ENCODE measurements at places on chromosomes 7 and 10.

- DNase-seq: no peak
Observed at GRCh38 chr10:828191-828590, 103.3 kb downstream of the LARP4B start.

GRCh38 chr10:29731760-29732159 is 97.0 kb upstream of the SVIL start:
- no peak for DNase-seq

- no peak for DNase-seq
Observed at GRCh38 chr10:11673346-11674280, 62.2 kb upstream of the USP6NL start.

DNA sequence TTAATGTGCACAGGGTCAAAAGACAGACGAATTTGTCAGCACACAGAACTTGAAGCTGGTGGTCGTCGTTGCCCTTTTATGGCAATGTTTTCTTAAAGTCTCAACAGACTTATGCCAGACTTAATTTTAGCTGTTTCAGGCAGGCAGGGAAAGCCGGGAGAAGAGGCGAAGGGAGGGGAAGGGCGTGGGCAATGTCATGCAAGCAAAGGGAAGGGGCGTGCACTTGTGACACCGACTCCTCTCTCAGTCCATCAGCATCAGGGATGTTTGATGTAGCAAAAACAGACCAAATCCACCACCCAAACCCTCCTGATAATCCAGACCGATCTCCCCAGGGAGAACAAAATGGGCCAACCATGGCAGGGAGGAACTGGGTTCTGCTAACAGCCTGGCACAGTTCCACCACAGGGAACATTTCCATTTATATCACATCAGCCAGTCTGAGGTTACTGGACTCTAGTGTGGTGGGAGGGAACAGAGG is 118.1 kb upstream of the RHEB start:
- no peak for DNase-seq

DNA sequence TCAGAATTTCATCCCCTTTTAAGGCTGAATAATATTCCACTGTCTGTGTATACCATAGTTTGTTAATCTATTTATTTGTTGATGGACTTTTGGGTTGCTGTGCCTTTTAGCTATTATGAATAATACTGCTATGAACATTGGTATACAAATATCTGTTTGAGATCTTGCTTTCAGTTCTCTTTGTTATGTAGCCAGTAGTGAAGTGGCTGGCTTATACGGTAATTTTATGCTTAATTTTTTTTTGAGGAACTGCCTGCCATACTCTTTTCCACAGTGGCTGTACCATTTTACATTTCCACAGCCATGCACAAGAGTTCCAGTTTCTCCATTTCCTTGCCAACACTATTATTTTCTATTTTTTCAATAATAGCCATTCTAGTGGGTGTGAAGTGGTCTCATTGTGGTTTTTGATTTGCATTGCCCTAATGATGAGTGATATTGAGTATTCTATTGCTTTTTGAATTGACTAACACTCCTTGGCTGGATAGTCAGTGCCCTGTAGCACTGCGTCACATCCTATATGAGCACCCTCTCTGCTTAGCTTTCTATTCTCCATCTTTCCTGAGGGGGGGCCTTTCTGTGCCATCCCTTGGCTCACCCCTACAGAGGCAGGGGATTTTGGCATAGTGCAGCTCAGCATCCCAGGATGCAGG is 29.4 kb upstream of the RAPGEF5 start:
- DNase-seq: no peak

DNA sequence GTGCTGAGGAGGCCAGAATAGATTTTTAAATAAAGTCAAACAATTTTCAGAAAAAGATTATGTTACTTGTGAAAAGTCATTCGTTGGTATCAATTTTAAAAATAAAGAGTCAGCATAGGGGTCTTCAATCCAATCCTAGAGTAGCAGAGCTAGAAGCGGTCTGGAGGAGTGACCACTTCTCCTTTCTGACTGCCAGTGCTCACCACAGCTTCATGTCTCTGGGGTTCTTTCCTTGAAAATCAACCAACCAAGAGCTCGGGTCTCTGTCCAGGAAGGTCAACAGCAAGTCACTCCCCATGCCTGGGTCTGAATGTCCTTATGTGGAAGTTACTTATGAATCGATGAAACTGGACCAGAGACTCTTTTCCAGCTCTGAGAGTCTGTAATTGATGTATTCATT is 14.3 kb downstream of the PTPRN2 start:
- DNase-seq: no peak

- no peak for DNase-seq
Observed at GRCh38 chr10:102712843-102713538, 1.2 kb downstream of the ARL3 start.

GRCh38 chr7:97770850-97771249 is 39.0 kb downstream of the TAC1 start:
- DNase-seq: no peak

GRCh38 chr10:120825878-120826769 is 25.0 kb upstream of the WDR11 start:
- DNase-seq: no peak

DNA sequence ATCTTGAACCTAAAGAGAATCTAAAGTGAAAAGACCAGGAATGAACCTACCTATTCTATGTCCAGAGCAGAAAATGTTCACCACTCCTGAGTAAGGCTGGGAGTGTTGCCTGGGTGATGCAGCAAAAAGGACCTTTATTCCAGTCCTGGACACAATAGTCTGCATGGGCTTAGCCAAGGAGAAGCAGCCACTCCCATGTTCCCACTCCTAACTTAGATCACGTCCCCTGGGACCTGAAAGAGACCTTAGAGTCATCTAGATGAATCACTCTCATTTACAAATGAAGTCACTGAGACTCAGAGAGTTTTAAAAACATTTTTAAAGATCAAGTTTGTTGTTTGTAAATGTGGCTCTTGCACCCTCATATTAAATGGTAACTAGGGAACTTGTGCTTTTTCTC is 763.4 kb downstream of the KCNMA1 start:
- no peak for DNase-seq

- no peak for DNase-seq
Observed at GRCh38 chr7:112358513-112358912, 91.7 kb upstream of the IFRD1 start.

DNA sequence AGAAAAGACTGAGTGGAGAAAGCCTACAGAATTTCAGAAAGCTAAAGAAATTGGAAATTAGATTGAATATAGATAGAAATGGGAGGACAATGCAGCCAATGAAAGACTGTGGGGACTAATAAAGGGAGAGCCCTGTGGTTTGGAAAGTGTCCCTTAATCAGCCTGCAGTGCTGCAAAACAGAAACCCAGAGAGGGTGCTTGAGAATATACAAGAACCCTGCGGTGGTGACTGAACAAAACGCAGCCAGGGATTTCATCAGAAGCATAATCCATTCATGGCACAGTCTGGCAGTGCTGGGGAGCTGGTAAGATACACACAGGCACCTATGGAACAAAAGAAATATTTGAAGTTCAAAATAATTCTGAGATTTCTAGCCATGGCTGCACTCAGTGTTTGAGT is 19.1 kb downstream of the CEP41 start:
- DNase-seq: no peak

GRCh38 chr7:22610951-22611757 is 111.2 kb upstream of the STEAP1B start:
- no peak for DNase-seq

- no peak for DNase-seq
Observed at GRCh38 chr10:67664942-67665341, 31.1 kb downstream of the CTNNA3 start.

GRCh38 chr10:35270100-35270499 is 66.2 kb upstream of the CCNY start:
- DNase-seq: no peak

- DNase-seq: no peak
Observed at GRCh38 chr7:96430356-96430755, 108.5 kb upstream of the SLC25A13 start.

- DNase-seq: no peak
Observed at GRCh38 chr10:87918254-87918859, 54.9 kb downstream of the PTEN start.

GRCh38 chr7:90759710-90760109 is 163.6 kb downstream of the CDK14 start:
- DNase-seq: no peak

- DNase-seq: no peak
Observed at GRCh38 chr10:31011665-31012022, 20.0 kb downstream of the ZNF438 start.

DNA sequence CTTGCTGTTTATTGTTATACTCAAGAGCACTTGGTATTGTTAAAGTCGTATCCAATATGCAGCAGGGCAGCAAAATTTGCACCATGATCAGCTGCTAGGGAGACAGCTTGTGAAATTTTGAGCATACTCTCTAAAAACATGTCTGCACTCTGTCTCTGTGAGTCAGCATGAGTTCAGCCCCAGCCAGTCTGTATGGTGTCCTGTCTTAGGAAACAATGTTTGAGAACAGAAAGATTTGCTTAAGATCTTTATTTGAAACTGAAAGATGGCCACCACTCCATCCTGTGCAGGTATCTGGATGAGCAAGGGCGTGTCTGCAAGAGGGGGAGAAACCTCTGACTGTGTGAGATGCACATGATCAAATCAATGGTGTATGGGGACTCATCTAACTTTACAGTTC is 97.1 kb downstream of the GNAI1 start:
- no peak for DNase-seq

DNA sequence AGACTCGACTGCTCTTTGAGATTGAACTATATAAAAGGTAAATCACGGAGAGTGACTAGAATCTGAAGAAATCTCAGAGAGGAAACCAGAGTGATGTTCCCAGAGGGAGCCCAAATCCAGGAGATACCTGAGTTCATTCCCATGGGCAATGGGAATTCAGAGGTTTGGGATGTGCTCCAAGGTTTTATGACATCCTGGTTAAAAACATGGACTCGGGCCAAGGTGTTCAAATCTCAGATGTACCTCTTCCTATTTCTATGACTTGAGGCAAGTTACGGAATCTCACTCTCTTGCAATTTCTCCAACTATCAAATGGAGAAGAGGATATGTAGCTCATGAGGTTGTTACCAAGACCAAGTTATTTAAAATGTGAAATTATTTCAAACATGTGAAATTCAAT is 54.5 kb upstream of the RAB18 start:
- no peak for DNase-seq

DNA sequence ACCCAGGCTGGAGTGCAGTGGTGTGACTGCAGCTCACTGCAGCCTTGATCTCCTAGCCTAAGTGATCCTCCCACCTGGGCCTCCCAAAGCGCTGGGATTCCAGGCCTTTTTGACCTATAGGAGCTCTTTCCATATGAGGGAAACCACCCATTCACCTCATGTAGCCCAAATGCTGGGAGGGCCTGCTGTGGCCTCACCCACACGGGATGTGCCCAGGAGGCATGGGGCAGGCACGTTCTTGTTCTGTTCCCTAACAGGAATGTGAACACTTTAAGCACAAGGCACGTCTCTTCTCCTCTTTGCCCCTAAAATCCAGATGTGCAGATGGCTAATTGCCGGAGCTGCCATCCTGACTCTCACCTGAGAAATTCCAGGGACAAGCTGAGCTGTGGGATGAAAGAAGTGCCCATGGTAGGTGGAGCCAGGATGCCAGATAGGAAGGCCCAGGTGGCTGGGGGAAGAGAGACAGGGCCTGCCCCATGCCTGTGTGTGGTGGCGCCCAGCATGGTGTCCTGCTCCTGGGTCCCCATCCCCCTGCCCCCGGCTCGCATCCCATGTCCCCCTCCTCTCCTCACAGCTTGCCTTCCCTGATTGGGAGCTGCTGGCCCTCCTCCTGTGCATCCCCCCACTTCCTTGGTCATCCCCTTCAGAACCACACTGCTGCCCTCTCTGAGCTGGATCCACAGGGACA is 17.3 kb downstream of the CAMK2B start:
- no peak for DNase-seq

- DNase-seq: no peak
Observed at GRCh38 chr7:87933605-87933952, 472 bp upstream of the ADAM22 start.

DNA sequence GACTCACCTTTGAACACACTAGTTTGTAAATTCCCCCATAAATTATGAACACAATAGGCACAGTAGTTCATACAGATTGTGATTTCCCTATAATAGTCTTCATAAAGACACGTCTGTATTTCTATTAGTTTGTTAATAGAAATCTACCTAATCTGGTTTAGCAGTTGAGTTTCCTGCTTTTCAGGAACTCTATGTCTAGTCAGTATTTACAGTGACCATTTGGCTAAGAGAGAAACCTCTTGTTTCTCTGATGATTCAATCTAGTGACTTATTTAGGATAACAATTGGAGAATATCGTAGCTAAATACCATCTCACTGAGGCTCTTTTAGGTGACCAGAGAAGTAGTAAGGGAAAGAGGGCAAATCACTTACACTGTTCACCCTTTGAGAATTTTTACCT is 5.9 kb upstream of the HERPUD2 start:
- DNase-seq: no peak

DNA sequence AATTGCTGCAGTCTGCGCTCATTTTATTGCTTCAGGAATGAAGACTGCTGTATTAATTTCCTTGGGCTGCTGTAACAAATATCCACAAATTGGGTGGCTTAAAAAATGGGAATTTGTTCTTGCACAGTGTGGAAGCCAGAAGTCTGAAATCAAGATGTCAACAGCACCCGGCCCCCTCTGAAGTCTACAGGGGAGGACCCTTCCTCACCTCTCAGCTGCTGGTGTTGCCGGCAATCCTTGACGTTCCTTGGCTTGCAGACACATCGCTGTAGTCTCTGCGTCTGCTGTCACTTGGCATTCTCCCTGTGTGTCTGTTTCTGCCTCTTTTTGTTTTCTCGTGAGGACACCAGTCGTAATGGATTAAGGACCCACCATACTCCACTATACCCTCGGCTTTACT is 166.2 kb downstream of the PTPN20 start:
- DNase-seq: no peak

DNA sequence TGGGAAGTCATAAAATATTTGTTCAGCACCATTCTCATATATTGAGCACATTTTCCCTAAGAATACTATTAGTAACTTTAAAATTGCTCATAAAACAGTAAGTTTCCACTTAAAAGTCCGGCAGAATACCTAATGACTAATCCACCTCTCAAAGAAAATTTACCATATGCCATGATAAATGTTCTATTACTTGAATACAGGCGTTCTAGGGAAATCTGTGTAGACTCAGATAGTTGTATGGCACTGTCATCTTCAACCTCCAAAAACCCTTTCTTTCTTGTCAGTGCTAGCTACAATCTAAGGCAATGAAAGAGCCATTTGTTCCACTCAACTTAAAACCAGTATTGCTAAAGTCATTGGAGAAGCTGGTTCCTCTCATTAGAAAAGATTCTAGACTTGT is 7.3 kb downstream of the GPR37 start:
- no peak for DNase-seq

- DNase-seq: peak; percentile 42
Observed at GRCh38 chr10:7317786-7318446, 92.9 kb downstream of the SFMBT2 start.

DNA sequence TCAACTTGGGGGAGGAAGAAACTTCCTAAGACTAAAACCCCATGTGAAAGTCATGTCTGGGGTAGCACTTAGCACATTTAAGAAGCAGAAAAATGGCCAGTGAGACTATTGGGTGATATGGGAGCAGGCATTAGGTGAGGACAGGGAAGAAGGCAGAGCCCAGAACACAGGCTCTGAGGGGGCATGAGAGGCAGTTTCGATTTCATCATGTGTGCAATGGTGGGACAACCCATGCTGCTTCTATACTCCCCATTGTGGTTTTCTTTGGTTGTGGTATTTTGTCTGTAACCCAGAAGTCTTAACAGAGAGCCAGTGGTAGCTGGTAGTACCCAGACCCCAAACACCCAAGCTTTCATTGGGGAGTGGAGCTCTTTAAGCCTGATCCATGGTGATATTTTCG is 752.0 kb downstream of the GRID1 start:
- DNase-seq: no peak
